Jurkat, Clone E6-1 (cell line): ENCODE measurements at places on chromosomes 12 and 14.
A peak's percentile ranks its signal among the peaks of the same experiment; 100 is the strongest.

- no peak for DNase-seq
These were observed 4.5 kb downstream of the FMNL3 start for GRCh38 chr12:49702676-49703215.

DNA sequence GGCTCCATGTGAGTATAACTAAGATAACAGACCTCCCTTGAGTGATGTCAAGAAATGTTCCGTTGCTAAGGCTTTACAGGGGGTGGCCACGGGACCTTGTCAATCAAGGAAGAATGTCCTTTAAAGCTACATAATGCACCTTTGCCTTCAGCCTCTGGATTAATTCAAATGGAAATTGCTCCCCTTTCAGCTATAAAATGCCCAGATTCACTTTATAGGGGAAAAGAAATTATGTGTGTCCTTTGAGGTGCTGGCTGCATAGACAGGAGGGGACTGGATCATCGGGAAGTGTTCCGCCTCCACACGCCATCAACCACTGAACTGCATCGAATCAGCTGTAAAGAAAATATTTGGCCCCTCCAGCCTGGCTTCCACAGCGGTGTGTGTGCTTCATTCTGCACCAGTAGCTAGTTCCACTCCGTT lies 415.4 kb downstream of the DPF3 start:
- peak; percentile 24 for DNase-seq

DNA sequence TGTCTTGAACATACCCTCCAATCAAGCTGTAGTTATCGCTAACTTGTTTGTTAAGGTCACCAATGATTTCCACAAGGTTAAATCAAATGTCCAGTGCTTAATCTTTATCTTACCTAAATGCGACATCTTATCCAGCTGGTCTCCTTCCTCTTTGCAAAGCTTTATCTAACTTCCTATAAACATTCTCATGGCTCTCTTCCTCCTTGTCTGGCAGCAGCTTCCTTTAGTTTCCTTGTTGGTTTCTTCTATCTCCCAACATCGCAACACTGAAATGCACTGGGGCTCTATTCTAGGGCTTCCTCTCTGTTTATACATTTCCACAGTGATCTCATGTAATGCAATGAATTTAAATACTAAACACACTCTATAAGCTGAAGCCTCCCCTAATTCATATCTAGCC lies 28.7 kb downstream of the UBE2N start:
- no peak for DNase-seq

DNA sequence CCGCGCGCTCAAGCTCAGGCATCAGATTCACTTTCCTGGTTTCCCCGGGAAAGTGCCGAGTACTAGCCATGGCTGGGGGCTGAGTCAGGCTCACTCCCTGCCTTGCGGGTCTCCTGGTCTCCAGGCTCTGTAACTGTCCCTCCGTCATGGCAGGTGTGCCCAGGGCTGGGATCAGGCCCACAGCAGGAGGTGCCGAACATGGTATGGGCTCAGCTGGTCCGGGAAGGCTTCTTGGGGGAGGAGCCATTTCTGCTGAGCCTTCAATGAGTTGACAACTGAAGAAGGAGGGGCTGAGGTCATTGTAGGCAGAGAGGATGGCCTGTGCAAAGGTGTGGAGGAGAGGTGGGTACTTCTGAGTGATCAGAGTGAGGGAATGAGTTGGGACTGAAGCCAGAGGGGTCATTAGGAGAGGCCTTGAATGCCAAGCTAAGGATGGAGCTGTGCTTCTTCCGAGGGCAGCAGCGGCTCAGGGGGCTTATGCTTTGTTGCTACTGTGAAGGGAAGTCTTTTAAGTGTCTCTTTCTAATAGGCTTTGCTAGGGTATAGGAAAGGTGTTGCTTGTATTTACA lies 769 bp downstream of the EXOC3L4 start:
- no peak for DNase-seq

- peak; percentile 86 for DNase-seq
These were observed 88.8 kb downstream of the ATF7IP start for GRCh38 chr12:14454098-14454907.

DNA sequence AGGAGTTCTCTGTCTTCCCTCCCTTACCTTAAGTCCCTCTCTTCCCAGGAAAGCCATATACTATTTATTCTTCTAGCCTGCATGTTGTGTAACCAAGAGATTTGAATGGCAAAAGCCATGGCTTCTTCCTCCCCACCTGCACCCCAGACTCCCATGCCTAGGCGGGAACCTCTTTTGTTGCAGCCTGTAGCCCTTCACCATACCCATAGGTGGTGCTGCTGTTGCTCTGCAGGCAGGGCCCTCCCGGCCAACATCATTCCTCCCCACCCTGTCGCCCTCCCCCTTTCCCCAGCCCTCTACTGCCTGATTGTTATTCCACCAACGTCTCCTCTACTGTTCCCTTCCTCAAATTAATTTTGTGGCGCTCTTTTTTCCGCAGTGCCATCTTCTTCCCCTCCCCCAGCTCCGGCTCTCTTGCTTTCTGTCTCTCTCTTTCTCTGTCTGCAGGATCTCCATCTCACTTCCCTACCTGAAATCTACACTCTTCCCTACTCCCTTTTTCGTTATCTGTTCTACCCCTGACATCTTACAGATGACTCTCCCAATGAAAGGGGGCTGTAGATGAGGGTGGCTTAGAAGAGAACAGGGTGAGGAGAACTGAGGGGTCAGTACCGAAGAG lies 13.8 kb downstream of the NGDN start:
- no peak for DNase-seq

- no peak for DNase-seq
These were observed 10.0 kb upstream of the CNIH1 start for GRCh38 chr14:54451121-54451601.

DNA sequence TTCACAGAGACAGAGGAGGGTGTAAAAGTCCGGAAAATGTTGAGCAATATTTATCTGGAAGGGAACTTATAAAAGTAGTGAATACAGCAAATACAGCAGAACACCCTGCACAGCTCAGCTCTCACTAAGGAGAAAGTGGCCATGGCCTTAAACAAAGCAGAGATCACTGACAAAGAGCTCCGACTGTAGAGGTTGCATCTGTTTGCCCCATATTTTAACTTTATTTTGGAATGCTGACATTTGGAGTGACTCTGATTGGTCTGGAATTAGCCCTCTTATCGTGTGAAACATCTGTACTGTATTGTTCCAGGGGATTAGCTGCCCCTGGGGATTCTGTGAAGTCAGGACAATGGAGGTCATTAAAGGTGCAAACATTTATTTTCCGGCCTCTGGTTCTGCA lies 1275.7 kb upstream of the FLRT2 start:
- no peak for DNase-seq

DNA sequence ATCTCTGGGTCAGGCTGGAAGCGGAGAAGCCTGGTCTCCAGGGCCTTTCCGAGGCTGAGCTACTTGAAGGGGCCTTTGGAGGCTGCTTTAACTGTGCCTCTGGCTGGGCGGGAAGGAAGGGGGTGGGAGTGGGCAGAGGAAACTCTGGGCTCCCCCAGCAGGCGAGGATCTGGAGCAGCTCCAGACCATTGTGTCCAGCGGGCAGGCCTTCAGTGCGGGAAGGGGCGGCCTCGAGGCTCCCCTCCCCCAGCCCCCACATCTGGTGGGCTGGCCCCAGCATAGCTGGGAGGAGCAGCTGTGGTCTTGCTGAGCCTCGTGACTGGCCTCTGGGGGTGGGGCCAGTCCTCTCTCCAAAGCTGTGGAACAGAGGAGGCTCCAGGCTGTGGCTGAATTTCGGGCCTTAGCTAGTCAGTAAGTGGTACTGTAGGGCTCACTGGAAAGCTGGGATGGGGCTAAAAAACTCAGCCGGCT lies 3.4 kb downstream of the TAMALIN start:
- no peak for DNase-seq
